ENCODE measurements at places on chromosomes 3 and 15.

GRCh38 chr15:27686369-27686768 is 412.7 kb downstream of the OCA2 start:
- DNase-seq: no peak

DNA sequence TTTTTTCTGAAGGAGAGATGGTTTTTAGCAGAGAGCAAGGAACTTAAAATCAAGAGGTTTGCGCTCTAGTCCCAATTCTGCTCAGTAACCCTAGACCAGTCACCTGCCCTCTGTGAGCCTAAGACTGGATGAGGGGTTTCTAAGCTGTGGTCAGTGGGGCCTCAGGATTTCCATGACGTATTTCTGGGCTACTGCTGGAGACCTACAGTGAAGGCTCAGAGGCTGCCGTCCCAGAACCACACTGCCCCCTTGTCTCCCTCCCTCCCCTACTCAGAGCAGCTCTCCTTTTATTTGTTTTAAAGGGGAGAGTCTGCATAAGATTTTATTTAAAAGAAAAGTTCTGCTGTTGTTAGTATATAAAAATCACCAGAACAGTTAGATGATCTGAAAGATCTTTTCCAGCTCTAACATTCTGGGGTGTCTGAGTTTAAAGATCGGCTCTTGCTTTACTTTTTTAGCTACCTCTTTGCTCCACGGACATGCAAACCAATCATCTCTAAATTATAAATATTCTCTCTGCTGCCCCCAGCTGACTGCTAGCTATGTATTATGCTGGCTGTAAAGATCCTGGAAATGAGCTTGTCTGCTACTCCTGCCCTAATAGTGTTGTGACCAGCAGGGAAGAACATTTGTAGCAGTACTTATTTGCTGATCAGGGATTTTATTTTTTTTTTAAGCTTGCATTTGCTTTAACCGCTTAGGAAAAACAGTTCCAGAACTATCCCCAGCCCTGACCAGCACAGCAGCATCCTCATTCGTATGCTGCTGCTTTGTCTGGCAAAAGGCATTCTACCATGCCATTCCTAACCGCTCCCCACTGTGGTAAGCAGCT is 28.6 kb upstream of the NDUFB4 start:
- no peak for DNase-seq

DNA sequence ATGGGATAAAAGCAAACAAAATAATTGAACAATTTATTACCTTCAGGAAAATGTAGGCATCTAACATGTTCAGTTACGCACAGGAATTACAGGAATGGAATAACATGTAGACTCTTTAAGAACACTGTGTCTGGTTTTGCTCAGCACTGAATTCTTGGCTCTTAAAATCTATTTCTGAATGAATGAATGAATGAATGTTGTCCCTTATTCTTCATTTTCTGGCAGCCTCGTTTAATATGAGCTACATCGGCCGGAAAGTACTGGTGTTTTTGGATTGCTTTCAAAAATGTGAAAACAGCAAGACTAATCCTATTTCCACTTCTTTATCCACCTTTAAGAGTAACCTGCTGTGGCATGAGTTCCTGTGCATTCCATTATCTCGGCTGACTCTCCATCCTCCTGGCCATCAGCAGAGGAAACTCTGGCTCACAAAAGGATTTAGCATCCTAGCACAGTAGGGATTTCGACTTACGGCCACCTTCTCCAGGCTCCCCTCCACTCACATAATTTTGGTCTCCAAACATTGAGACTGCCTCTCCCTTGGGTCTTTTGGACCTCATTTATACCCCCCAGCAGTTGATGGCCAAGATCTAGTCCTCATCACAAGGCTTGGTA is 145.3 kb downstream of the FOXP1 start:
- no peak for DNase-seq

DNA sequence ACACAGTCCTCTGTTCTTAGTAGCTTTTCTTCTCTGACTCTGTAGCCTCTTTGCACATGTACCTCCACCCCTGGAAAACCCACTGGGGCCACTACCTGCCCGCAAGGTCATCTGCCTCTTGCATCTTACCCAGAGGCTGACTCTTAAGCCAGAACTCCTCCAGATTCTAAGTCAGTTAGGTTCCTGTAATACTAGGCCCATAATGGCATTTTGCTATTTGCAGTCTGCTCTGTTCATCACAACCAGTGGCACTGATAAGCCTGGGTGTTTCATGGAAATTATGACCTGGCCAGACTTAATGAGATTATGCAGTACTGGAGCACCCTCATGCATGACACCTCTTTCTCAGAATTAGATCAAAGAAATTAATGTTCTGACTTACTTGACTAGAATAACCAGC is 31.7 kb upstream of the ATG7 start:
- DNase-seq: no peak

- DNase-seq: no peak
Measured at GRCh38 chr3:188158731-188159310, 4.9 kb downstream of the LPP start.

GRCh38 chr3:78734048-78734637 is 1033.7 kb downstream of the ROBO1 start:
- no peak for DNase-seq

DNA sequence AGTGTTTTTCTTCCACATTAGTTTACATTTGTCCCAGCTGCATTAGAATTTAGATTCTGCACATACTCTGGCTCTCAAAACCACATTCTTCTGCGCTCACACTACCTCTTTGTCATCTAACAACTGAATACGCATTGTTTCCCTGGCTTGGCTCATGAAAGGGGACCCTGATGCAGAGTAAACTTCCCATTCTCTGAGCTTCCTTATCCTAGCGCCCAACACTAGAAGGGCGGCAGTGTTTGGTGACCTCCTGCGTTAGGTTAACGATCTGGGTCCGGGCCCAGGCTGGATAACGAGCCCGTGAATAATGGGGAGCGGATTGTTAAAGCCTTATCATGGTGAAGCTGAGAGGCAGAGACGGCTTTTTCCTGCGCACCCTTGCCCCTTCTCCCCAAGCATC is 63.9 kb downstream of the ETV5 start:
- no peak for DNase-seq

- DNase-seq: no peak
Measured at GRCh38 chr3:144221761-144222160, 250.1 kb downstream of the DIPK2A start.

- DNase-seq: no peak
Measured at GRCh38 chr3:82558081-82558480, 796.6 kb upstream of the GBE1 start.

GRCh38 chr3:193157051-193157450 is 84.0 kb upstream of the PLAAT1 start:
- DNase-seq: no peak

DNA sequence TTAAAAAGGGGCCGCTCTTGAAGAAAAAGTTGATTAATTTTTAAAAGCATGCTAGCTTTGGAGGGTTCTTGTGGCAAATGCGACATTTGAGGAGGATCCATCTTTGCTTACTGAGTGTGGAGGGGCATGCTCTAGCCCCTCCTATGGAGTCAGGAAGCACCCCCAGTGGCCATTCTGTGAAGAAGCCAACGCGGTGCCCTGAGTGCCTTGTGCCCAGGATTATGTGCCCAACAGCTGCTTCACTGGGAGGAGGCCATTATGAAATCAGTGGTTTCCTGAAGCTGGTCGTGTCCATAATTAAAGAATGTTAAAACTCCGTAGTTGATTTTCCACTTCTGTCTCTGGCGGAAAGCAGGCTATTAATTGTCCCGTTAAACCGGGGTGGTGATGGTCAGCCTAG is 69.1 kb upstream of the TNFAIP8L3 start:
- no peak for DNase-seq

GRCh38 chr15:44034334-44034733 is 160.7 kb downstream of the FRMD5 start:
- DNase-seq: no peak

GRCh38 chr3:175957427-175957826 is 1098.3 kb downstream of the NAALADL2 start:
- DNase-seq: no peak

DNA sequence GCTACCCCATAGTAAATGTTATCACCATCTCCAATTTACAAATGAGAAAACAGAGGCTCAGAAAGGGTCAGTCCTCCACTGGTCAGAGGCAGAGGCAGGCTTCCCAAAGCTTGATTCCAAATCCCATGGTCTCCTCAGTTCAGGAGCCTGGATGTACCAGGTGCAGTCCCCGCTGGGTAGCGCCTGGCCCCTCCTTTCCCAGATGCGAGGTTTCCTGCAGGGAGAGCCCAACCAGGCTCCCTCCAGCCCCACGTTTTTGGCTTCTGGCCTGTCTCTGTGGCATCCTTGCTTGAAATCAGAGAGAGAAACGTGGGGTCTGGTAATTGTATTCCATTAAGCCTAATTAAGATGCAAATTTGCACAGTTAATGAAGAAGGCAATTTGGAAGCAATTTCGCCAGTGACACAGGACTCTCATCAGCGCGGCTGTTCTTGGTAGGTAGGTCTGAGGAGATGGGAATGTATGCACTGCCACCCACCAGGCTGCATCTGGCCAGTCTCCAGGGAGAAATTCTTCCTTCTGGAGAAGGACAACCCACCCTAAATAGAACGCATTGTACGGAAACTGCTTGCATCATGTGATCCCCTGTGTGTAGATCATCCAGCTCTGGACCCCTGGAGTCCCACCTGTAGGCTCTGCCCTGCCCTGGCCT is 50.5 kb downstream of the HRH1 start:
- DNase-seq: no peak

- peak; percentile 70 for DNase-seq
Measured at GRCh38 chr15:90249203-90249863, at the start of gene TTLL13. Gene TTLL13 (plus strand): TSS chr15:90249556. CDS start chr15:90250631, 1,075 bp downstream.

GRCh38 chr15:87712211-87712610 is 544.3 kb downstream of the NTRK3 start:
- no peak for DNase-seq

GRCh38 chr3:185457376-185457775 is 41.5 kb downstream of the TMEM41A start:
- no peak for DNase-seq

DNA sequence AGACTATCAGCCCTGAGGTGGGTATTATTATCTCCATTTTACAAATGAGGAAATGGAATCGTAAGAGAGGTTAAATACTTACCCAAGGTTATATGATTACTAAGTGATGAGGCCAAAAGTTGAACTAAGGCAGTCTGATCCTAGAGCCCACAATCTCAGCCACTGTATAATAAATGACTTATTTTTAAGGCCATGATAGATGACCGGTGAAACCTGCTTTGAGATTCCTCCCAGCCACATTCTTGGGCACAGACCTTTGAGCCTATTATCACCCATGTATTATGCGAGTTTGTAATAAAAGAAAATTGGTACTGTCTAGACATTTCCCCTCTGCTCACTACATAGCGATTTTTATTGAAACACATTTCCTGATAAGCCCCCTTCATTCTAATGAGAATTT is 37.4 kb downstream of the POLQ start:
- no peak for DNase-seq

DNA sequence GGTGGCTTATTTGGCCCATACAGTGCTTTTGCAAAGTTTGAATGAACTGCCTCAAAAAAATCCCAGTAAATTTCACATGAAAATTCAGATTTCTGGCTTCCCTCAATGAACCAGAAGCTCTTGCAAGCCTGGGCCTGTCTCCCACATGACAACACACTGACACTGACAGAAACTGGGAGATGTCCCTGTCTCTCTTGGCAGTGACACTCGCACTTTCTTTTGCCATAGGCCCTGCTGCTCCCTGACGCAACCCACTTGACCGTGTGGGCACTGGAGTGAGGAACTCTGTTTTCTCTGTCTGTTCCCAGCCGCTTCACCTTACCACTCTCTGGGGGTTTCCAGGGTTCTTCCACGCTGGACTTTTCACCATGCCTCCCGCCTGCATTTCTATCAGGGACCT is 524.5 kb downstream of the SHQ1 start:
- DNase-seq: no peak

- no peak for DNase-seq
Measured at GRCh38 chr3:73805435-73805834, 180.7 kb upstream of the PDZRN3 start.

DNA sequence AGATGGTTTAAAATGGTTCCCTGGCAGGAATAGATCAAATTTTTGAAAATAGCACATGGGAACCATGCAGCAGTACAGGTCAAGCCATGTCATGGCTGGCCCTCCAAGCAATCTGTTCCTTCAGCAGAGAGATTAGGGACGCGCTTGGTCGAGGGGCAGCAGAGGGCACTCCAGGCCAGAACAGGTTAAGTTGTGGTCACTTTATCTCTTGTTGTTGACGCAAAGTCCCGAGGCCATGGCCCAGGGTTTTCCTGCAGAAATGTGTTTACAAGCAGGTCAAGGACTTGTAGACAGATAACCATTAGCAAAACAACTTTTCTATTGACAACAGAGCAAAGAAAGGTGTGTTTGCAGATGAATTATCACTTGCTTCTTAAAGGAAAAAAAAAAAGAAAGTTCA is 570.0 kb upstream of the NR2F2 start:
- no peak for DNase-seq

GRCh38 chr3:69941037-69941436 is 58.5 kb upstream of the SAMMSON start:
- DNase-seq: no peak

DNA sequence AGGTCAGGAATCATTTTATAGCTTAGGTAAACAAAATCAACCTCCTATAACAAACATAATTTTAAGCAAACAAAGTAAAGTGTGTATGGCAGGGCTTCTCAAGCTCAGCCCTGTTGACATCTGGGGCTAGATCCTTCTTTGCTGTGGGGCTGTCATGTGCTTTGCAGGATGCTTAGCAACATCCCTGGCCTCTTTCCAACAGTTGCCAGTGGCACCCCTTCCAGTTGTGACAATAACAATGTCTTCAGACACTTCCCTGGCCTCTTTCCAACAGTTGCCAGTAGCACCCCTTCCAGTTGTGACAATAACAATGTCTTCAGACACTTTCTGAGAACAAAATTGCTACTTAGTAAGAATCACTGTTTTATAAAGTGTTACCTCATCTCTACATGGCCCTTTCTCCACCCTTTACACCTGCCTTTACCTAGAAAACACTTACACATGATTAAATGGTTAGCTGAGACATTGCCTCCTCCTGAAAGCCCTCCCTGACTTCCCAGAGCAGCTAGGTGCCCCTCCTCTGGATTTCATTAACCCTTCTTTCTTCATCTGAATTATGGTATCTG is 194.0 kb upstream of the LMCD1 start:
- no peak for DNase-seq

DNA sequence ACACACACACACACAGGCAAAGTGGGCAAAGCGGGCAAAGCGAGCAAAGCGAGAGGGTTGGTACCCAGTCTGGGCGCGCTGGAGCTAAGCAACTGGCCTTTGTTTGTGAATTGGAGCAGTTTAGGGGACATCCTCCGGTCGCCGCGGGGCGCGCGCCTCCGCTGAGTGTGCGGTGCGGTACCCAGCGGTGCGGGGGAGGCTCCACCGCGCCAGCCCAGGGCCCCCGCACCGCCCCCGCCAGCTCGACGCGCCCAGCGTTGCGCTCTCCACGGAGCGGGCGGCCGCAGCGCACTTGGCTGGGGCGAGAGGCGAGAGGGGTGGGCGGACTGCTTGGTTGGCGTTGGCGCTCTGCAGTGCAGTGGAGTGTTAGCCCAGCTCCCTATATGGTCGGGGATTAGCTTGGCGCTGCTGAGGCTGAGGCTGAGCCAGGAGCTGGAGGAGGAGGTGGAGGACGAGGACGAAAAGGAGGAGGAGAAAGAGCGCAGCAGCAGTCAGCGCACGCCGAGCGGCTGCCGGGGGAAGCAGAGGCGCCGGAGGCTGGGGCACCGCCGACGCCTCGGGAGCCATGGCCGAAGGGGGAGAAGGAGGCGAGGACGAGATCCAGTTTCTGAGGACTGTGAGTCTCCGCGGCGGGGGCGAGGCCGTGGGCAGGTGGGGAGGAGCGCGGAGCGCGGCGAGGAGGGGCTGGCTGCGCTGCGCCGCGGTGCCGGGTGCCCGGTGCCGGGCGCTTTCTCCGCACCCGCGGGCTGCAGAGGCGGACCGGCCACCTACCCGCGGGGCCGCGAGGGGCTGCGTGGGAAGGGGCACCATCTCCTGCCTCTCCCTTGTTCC is at the start of gene RYR3:
RYR3 (plus strand) TSS at position 487 of the 831 bp plus-strand sequence; CDS start at position 566, 79 bp downstream.
- DNase-seq: no peak

Measured in stimulated activated CD4-positive, alpha-beta T cell treated with anti-CD3 and anti-CD28 coated beads, Interleukin-15, amount 100 ng/mL, for 1 hour (primary cell).